Heart right ventricle (tissue), 16 donors: ENCODE measurements at places on chromosomes 2 and 18. TPM values are rescaled to one million over a fixed set of nuclear protein-coding genes. Genes with fewer than 3 reads are reported as not detected.

Gene EMX1
- not detected for total RNA-seq

Gene CPO
- not detected for total RNA-seq

Gene NIF3L1
- 19.3 TPM for total RNA-seq

Gene SCN9A
- total RNA-seq = 0.92 TPM

- no peak for DNase-seq
- no peak overlapping the region for H3K27ac ChIP-seq
- peaks cover 3% of the 10 kb centered on the region for H3K4me1 ChIP-seq
- H3K27me3 ChIP-seq = no peaks in the 10 kb centered on the region
- H3K4me3 ChIP-seq = no peak overlapping the region
Measured at GRCh38 chr2:101998896-101999789, 7.4 kb downstream of the IL1R2 start.

DNA sequence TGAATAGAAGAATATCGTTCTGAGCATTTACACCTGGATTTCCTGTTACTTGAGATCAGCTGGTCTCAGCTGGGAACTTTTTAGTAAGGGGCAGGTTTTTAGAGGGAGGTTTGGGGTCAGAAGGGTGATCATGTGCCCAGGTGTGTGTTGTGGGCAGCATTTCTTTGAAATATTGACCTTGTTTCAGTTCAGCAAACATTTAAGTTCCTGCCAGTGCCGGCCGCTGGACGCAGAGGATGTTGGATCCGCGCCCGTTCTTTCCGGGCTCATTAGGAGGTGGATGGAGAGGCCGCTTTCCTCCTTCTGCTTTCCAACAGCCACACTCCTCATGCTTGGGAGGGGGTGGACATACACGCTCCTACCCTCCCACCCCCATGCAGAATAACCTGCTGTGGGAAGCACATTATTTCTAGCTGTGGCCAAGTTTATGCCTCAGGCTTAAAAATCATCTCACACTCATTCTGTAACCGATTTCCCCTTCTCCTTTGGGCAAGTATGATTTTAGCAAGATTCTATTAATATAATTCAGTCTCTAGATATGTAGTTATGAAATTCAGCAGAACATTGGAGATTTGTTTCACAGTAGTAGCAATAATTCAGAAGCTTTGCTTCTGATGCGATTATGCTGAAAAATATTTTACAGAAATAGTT is 131.4 kb downstream of the ZNF236 start:
- peaks cover 9% of the 10 kb centered on the region for H3K4me1 ChIP-seq
- peaks cover 3% of the 10 kb centered on the region for H3K36me3 ChIP-seq
- H3K4me3 ChIP-seq = no peak overlapping the region
- H3K27me3 ChIP-seq = no peaks in the 10 kb centered on the region
- H3K27ac ChIP-seq = no peak overlapping the region

DNA sequence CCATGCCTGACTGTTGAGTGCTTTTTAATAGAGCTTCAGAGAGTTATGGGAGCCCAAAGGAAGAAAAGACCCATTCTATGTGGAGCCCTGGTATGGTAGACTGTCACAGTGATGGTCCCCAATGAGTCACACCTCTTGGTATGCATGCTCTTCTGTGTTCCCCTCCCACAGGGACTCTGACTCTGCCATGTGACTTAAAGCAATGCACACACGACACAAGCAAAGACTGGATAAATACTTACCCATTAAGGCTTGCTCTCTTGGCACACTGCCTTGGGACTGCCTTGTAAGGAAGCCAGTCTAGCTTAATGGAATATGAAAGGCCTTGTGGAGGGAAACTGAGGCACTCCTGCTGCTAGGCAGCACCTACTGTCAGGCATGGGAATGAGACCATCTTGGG is 16.7 kb upstream of the DTNB start:
- H3K4me1 ChIP-seq = no peaks in the 10 kb centered on the region
- H3K27me3 ChIP-seq = no peaks in the 10 kb centered on the region
- no peaks in the 10 kb centered on the region for H3K36me3 ChIP-seq
- no peak overlapping the region for H3K27ac ChIP-seq
- no peak for DNase-seq

GRCh38 chr2:101125374-101125773 is 25.8 kb downstream of the TBC1D8 start:
- DNase-seq = no peak
- H3K27me3 ChIP-seq = no peaks in the 10 kb centered on the region
- H3K4me3 ChIP-seq = no peak overlapping the region
